ENCODE measurements at places on chromosomes 2 and 18.

GRCh38 chr2:20622731-20623130, 28.2 kb downstream of the HS1BP3 start:
- DNase-seq = no peak

GRCh38 chr2:27716301-27717069, 52.8 kb downstream of the SLC4A1AP start:
- DNase-seq = no peak

DNA sequence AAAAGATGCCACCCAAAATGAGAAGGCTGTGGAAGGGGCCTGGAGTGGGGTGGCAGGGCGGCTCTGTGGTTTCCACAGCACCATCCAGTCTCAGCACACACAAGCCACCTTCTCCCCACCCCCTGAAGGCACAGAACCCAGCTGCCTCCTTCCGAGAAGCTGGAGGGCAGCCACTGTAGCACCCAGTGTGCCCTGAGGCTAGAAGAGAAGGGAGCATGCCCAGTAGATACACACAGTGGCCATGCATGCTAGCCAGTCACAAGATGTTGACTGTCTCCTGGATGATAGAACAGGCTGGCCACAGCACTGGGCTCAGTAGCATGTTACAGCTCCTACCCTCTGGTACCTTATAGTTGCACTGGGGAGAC, 148.9 kb upstream of the EPAS1 start:
- no peak for DNase-seq

DNA sequence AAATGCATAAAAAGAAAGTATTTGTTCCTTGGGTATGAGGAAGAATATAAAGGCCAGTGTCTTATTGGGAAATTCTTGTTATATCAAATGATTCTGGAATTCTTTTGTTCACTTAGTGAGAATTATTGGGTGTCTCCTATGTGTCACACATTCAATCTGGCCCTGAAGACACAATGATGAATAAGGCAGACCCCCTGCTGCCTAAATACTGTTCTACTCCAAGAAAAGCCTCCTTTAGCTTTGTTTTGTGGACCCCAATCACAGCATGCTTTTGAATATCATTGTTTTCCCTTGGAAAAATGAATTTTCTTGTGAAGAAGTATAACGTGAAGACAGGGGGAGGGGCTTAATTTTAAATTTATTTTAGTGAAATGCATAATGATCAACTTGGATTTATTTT, 682.4 kb downstream of the LRRTM4 start:
- no peak for DNase-seq

DNA sequence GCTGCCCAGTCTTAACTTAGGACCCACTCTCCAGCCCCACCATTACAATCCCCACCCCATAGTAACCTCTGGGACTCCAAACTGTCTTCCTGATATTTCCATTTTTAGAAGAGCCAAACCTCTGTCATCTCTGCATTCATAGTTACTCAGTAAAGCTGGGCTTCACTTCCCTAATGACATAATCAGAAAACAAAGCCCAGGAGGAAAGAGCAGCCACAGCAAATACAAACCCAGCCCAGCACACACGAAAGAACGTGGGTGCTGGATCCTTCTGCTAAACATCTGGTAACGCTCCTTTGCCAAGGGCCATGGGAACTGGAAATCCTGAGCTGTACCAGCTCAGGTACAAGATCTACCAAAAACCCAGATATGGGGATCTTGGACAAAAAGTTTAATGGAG, 36.8 kb upstream of the RIOK3 start:
- no peak for DNase-seq

- DNase-seq = no peak
Observed at GRCh38 chr2:23593752-23594459, 208.9 kb downstream of the KLHL29 start.

GRCh38 chr18:47901624-47902362, 28.7 kb downstream of the SMAD2 start:
- DNase-seq = no peak

- no peak for DNase-seq
Observed at GRCh38 chr18:31513189-31513935, 15.4 kb downstream of the DSG2 start.

DNA sequence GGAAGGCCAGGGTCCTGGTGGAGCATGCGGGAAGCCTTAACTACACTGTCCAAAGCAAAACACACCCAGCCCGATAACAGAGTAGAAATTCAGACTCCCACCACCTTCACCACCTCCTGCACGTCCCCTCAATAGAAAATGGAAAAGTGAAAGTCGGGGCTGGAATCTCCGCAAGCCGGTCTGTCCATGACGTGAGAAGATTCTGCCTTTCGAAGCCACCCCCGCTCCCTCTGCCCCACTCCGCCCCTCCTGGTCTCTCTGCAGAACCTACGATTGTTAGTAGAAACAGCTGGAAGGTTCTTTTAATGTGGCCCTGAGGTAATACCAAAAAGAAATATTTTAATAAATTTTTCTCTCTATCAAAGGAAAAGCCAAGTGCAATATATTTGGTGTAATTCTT, 116.4 kb downstream of the GBX2 start:
- DNase-seq = no peak

DNA sequence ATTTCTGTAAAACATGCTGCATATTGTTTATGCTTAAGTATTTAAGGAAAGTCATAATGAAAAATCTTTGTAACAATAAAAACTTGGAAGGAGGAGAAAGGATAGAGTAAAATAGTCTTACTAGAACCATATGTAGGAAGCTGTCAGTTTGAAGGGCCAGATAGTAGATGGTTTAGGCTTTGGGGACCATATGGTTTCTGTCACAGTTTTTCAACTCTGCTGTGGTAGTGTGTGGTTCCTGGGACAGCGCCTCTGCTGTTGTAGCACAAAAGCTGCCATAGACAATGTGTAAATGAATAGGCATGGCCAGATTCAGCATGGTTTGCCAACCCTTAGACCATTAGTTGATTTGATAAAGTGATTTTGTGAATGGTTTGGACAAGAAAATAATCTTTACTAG, 75.5 kb downstream of the SLC39A10 start:
- DNase-seq = no peak

DNA sequence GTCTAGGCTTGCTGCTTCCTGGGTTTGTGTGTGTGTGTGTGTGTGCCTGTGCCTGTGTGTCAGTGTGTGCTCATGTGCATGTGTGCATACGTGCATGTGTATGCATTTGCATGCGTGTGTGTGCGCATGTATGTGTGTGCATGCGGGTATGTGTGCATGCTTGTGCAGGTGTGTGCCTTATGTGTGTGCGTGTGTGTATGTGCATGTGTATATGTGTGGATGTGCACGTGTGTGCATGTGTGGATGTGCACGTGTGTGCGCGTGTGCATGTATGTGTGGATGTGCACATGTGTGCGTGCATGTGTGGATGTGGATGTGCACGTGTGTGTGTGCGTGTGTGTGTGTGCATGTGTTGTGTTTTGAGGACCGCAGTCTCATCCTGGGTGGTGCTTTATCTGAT, 42.8 kb downstream of the LPIN1 start:
- DNase-seq = no peak

- no peak for DNase-seq
Observed at GRCh38 chr2:16260041-16260830, 319.9 kb downstream of the MYCN start.

Data from stimulated activated CD4-positive, alpha-beta T cell treated with anti-CD3 and anti-CD28 coated beads, Interleukin-4, amount 100 ng/mL, for 1 hour (primary cell).